Upper lobe of left lung (tissue), 6 donors: ENCODE measurements at places on chromosomes 3 and 15. TPM values are rescaled to one million over a fixed set of nuclear protein-coding genes. Genes with fewer than 3 reads are reported as not detected.

DNA sequence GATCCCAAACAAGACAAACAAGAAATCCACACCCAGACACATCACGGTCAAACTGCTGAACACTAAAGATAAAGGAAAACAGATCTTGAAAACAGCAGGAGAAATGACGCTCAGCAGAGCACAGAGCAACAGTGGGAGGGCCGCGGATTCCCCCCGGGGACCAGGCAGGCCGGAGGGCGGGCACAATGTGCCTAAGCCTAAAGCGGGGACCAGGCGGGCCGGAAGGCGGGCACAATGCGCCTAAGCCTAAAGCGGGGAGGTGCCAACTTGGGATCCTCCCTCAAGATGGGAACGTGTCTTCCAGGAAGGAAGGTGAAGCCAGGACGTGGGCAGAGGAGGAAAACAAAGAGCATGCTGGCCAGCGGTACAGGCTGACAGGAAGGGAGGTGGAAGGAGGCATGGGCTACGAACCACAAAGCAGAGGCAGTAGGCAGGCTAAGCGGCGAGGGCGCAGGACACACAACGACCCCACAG lies 31.1 kb downstream of the CYFIP1 start:
- no peaks in the 10 kb centered on the region for H3K27me3 ChIP-seq
- DNase-seq = no peak
- H3K36me3 ChIP-seq = peaks cover 29% of the 10 kb centered on the region
- H3K4me3 ChIP-seq = no peak overlapping the region

The GHRL gene
- total RNA-seq = 1.8 TPM

The CHRD gene
- 8.3 TPM for total RNA-seq

The LDHAL6B gene
- not detected for total RNA-seq

The RLBP1 gene
- total RNA-seq = not detected

The CRYGS gene
- total RNA-seq = 3.6 TPM

DNA sequence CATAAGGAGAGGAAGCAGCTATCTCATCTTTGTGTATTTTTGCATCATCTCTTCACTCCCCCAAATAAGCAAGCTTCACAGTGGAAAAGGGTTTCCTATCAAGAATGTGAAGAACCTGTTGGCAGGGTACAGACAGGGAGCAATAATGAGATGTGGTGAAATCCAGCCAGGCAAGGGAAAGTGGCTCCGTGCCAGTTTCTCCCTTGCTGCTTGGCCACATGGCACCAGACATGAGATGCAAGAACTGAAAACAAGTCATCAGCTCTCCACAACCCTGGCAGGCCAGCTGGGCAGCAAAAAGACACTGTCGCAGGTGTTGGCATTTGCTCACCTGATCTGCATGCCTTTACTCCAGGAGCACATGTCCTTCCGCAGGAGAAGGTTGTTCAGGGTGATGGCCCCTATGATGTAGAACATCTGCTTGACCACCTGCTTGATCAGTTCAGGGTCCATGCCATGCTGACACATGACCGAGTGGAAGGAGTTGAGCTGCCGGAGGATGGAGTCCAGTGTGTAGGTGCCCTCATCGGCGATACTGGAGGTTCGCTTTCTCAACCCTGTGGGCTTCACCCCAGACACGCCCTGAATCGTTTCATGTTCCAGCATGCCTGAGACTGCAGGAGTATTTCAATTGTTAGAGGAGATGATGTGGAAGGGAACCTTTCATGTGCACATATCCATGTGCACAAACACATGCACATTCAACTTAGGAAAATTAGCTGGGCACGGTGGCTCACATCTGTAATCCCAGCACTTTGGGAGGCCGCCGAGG lies 23.3 kb upstream of the MYO5C start:
- peaks cover 14% of the 10 kb centered on the region for H3K36me3 ChIP-seq
- DNase-seq = peak; percentile 86
- no peak overlapping the region for H3K4me3 ChIP-seq
- peaks cover 6% of the 10 kb centered on the region for H3K4me1 ChIP-seq

The CKMT1A gene
- 2.6 TPM for total RNA-seq

GRCh38 chr15:74611341-74611740 lies 4.3 kb upstream of the CLK3 start:
- H3K4me1 ChIP-seq = peaks cover 4% of the 10 kb centered on the region
- H3K36me3 ChIP-seq = no peaks in the 10 kb centered on the region
- H3K27ac ChIP-seq = no peak overlapping the region
- H3K27me3 ChIP-seq = no peaks in the 10 kb centered on the region
- DNase-seq = peak; percentile 78

GRCh38 chr3:179266701-179267211 lies 15.8 kb upstream of the KCNMB3 start:
- H3K36me3 ChIP-seq = no peaks in the 10 kb centered on the region
- no peaks in the 10 kb centered on the region for H3K27me3 ChIP-seq
- no peak overlapping the region for H3K27ac ChIP-seq
- no peak overlapping the region for H3K4me3 ChIP-seq

The MAP1A gene
- total RNA-seq = 7.6 TPM

GRCh38 chr3:117191245-117191644 lies 481.7 kb downstream of the TUSC7 start:
- H3K27ac ChIP-seq = no peak overlapping the region
- no peaks in the 10 kb centered on the region for H3K27me3 ChIP-seq
- H3K4me3 ChIP-seq = no peak overlapping the region
- no peak for DNase-seq
- H3K36me3 ChIP-seq = no peaks in the 10 kb centered on the region
- H3K4me1 ChIP-seq = no peaks in the 10 kb centered on the region

The ARRDC4 gene
- total RNA-seq = 39.6 TPM

DNA sequence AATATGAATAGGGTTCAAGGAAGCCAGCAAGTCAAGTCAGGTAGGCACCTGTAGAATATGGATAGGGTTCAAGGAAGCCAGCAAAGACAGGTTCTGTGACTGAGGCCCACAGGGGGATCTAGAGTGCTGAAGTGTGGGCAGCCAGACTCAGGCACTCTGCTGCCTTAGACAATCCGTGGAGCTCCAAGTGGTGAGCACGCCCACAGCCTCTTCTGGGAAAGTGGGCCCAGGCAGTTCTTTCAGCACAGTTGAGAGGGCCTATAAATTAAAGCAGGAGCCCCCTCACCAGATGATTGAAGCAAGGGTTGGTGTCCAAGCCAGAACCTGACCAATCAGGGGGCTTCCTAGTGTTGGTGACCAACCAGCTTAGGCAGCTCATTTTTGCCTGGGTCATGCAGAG lies 51.0 kb downstream of the ANP32A start:
- no peaks in the 10 kb centered on the region for H3K4me1 ChIP-seq
- no peak overlapping the region for H3K4me3 ChIP-seq
- H3K27ac ChIP-seq = no peak overlapping the region
